Fibroblast of lung (primary cell): ENCODE measurements at places on chromosomes 13 and 19. TPM values are rescaled to one million over a fixed set of nuclear protein-coding genes. Genes with fewer than 3 reads are reported as not detected.

DNA sequence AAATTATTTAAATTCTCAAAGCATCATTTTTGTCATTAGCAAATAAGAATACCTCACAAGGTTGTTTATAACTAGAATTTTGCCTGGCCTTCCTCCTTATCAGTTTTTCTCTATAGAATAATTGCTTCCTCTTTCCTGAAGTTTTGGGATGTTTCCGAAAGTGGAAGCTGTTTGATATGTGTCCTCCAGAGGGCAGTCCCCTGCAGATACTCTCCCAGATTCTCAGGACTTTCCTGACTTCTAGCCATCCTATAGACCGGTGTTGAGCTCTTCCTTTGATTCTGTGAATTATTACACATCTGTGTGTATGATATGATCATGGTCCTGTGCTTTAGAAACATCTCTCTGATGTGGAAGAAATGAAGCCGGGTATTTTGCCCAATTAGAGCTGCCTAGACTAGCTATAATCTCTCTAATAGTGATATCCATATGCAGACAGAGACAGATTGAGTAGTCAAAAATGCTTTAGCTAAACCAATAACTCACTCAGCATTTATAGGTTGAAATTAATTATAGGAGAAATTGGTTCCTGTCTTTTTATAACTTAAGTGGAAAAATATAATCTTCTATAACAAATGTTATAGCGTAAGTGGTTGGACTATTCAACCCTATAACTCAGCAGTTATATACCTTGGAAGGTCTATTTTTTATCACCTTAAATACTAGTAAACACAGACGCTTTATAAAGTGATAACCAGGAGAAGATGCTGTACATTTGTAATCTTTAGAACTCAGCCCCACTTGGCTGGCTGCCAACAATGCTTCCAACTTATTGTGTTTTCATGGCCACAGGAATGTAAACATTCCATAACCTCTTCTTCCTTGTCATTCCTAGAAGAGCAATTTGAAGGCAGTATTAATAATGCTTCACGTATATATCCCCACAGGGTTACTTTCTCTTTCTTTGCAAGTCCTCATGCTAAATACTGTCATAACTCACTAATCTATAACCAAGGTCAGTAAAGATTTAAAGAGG is 201.0 kb upstream of the RXFP2 start:
- H3K27ac ChIP-seq = no peak overlapping the region
- H3K4me3 ChIP-seq = no peak overlapping the region
- H3K27me3 ChIP-seq = peaks cover 4% of the 10 kb centered on the region
- peak; percentile 29 for DNase-seq

DNA sequence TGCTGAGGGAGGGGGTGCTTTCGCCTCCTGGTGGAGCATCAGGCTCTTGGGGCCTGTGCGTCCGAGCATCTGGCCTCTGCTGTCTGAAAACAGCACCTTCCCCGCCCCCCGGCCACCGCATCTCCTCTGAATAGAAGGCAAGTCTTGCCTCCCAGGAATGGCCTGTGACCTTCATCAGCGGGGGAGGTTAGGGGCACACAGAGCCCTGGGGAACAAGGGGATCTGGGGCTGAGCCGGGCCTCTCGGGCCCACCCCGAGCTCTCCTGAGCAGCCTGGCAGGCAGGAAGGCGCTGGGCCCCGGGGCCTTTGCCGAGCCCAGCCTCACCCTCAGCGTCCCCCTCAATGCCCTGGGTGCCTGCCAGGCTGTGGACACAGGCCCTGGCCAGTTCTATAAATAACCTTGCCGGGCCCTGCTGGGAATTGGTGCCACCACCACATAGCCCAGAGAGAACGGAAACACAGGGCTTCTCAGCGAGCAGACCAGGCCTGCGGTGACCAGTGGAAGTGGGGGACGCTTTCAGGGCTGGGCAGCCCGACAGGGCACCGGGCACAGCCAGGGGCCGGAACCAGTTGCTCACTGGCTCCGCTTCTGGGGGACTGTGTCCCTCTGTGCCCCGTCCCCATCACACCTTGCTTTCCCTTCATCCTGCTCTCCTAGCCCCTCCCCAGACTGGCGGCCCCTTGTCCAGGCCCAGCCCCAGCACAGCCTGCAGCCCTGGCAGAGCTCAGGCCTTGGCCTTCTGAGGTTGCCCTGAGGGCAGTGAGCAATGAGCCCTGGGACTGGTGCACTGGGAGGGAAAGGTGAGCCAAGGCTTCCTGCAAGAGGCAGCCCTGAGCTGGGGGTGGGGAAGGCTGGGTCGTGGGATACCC is 9.5 kb downstream of the STK11 start:
- H3K4me3 ChIP-seq = no peak overlapping the region
- H3K4me1 ChIP-seq = peaks cover 24% of the 10 kb centered on the region
- peak overlapping the region; percentile 57 for H3K27ac ChIP-seq
- DNase-seq = no peak
- H3K36me3 ChIP-seq = peaks cover 8% of the 10 kb centered on the region
- H3K27me3 ChIP-seq = no peaks in the 10 kb centered on the region

Gene TMED1
- 42.1 and 42.3 TPM in 2 replicates for polyA plus RNA-seq

DNA sequence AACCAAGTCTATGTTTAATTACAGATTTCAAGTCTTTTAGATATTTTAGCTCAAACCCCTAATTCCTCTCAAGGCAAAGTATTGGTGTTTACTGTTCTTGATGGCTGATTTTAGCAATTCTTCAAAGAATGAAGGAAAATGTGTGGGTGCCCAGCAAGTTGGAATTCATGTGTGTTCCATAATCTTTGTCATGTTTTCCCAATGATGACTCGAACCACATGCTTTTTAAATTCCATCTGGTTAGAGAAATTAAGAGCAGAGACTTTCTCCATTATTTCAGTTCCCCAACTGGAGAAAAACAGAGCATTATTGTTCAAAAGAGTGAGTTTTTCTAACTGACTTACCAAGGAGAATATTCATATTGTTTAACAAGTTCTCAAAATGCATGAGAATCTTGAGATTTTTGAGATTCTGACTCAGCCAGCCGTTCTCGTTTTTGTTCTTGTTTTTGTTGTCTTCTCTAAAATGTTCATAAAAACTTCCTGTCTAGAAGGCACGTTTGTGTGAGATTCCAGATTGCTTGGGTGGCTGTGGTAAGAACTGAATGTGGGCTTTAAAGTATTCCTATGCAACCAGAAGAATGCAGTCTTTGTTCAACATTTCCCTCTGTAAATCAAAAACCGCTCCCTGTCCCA is 404.7 kb downstream of the IRS2 start:
- H3K4me1 ChIP-seq = no peaks in the 10 kb centered on the region
- DNase-seq = peak; percentile 92
- no peaks in the 10 kb centered on the region for H3K27me3 ChIP-seq
- no peaks in the 10 kb centered on the region for H3K36me3 ChIP-seq

- DNase-seq = no peak
- no peaks in the 10 kb centered on the region for H3K36me3 ChIP-seq
- H3K4me1 ChIP-seq = peaks cover 2% of the 10 kb centered on the region
- no peak overlapping the region for H3K27ac ChIP-seq
Measured at GRCh38 chr19:16258440-16258903, 60.8 kb downstream of the AP1M1 start.

Gene ZNF723
- not detected in 2 replicates for polyA plus RNA-seq

Gene KANK2
- 192 and 197 TPM in 2 replicates for polyA plus RNA-seq

Gene CFAP97D2
- polyA plus RNA-seq = not detected in 2 replicates
